ENCODE measurements at places on chromosomes 6 and 20.
A peak's percentile ranks its signal among the peaks of the same experiment; 100 is the strongest.

GRCh38 chr20:2006452-2007361, 12.8 kb upstream of the PDYN start:
- DNase-seq, result no peak

GRCh38 chr6:154715446-154715845, 17.8 kb upstream of the SCAF8 start:
- no peak for DNase-seq

DNA sequence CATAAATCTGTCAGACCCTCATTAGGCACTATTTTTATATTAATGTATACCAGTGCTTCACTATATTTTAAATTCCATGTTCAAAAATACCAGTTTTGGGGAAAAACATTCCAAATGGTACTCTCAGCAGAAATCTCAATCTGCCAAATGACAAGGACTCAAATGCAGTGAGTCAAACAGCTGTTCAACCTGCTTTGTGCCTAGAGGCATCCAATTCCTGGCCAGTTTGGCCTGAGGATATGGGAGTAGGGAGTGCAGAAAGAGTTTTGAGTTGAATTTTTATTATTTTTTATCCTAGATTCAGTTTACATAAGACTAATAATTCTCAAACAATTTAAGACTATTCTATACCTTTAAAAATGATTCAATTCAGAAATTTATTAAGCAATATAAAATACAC, 216.8 kb downstream of the LAMA2 start:
- no peak for DNase-seq

DNA sequence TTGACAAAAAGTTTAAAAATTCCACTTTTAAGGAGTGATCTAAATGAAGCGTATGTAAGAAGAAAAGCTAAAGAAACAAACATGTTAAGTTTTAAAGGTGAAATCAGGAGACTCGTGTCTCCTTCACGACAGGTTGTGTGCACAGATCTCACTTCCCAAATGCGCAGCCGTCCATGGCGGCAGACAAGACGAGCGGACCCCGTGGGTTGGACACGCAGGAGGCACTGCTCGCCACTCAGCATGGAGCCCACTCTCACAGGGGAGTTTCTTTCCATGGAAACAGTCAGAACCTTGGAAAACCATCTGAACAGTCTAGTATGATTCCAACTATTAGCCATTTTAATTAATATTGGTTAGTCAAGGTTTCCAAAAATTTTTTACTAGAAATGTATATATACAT, 48.9 kb downstream of the WDR27 start:
- no peak for DNase-seq

DNA sequence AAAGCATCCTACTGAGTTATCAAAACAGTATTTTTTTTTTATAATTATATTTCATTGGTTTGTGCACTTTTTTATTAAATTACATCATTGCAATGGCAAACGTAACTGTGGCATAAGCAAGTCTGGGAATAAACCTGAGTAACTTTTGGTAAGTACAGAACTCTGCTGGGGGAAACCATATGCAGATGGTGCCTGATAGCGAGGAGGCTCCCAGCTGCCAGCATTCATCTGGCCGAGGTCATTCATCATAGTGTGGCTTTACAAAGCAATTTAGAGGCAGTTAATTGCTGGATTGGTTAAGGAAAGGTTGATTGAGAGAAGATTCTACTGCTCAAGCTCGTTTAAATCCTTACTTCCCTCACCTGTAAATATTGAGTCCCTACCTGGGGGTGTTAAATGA, 52.6 kb downstream of the HECA start:
- no peak for DNase-seq

DNA sequence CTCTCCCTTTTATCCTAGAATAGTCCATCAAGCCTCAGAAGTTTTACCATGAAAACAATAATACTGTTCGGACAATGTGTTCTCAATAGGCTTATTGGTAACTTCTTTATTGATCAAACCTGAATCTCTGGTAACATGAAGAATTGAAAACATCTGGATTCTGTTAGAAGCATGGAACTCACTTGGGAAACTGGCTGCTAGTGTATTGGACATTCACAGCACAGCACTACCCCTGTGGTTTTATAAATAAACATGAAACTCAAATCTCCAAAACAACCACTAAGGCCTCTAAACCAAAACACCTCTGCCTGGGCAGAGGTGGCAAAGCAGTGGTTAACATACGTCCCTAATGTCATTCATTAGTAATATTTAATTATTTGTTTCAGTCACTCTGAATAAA, 157.6 kb upstream of the KCNQ5 start:
- no peak for DNase-seq

DNA sequence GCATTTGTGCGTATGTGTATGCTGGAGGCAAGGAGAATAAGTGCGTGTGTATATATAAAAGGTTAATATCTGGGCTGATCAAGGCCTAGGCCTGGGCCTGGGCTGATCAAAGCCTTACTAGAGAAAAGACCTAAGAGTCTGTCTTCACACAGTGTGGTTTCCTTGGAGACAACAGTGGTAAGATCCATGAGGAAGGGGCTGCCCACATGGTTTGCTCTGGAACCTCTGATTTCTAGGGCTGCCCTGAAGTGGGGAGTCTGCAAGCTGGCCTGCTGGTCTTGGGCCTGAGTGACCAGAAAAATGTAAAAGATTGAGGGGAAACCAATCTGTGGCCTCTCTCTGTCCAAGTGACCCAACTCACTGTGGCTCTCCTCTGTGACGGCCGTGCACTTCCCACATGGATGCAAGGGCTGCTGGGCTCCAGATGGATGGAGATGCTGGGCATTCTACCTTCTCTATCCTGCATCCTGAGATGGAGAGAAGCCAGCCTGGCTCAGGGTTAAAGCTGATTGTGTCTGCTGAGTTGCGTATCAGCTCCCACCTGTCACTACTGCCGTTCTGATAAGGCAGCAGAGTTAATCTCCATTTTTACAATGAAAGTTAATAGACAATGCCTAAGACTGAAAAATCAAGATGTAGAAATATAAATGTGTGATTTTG, 90.3 kb upstream of the NXT1 start:
- DNase-seq, result no peak

DNA sequence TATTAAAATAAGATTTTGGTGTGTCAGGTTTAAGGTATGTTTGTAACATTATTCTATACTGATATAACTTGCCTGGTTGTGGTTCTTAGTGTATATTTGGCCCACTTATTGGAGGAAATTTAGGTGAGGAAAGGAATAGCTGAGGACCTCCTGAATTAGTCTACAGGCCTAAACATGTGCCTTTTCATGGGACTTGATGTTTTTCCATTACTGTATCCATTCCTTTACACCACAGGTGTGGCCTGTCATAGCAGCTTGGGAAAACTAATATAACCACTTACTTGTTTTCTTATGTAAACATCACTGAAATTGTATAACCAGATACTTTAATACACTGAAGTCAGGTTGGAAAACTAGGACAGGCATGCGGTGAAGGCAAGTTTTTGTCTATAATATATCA, 27.6 kb downstream of the BCKDHB start:
- DNase-seq, result no peak

DNA sequence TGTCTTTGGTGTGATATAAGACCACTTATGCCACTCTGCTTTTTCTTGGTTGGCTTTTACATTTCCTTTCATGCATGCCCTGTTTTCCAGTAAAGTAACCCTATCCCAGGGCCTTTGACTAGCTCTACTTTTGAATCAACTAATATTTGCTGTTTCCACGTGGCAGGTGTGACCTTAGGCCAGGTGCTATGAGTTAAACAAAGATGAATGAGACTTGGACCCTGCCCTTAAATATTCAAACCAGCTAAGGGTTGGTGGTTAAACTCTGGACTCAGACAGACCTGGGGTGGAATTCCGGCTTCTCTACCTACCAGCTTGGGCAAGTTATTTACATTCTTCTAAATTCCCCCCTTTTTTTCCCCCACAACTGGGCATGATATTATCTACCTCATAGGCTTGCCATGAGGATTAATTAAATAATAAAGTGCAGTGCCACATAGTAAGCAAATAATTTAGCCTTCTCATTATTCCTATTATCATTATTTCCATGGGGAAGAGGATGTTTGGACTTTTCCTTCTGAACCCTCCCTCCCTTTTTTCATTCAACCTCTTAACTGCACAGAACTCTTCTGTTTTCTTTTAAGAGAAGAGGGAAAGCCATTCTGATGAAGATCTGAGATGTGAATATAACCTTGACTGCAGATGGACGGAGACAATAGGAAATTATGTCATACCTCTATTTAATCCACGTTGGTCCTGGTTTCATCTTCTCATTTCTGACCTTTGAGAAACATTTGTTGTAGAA, 143.6 kb upstream of the TNFAIP3 start:
- no peak for DNase-seq

DNA sequence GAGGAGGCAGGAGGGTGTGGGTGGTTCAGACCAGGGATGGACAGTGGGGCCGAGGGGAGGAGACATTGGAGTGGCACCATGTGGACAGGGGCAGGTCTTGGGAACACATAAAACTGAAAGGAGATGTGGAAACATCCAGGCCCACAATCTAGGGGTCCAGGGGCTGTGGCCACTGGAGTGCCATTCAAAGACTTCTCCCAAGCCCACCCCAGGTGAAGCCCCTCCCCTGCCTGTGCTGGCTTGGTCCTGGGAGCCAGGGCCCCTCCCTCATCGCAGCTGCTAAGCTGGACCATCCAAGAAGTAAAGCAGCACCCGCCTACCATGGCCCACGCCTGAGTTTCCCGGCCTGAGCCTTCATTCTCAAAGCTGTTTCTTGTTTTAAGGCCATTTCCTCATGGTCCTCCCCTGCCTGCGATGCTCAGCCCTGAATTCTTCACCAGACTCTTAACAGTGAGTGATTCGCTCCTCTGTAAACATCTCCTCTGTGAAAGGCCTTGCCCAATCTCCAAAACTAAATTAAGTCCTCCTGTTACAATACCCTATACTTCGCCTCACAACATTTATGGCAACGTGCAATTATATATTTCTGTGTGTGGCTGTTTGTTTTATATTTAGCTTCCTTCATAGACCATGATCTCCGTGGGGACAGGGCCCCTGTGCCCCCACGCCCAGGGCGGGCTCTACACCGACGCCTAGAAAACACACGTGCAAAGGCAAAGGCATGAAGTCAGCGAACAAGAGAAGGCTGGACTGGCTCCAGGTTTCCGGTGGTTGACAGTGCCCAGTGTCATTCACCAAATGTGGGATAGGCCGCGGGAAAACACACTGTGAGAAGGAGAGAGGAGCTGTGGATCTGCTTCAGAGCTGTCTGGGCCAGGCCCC, 267.8 kb downstream of the ERMARD start:
- no peak for DNase-seq

DNA sequence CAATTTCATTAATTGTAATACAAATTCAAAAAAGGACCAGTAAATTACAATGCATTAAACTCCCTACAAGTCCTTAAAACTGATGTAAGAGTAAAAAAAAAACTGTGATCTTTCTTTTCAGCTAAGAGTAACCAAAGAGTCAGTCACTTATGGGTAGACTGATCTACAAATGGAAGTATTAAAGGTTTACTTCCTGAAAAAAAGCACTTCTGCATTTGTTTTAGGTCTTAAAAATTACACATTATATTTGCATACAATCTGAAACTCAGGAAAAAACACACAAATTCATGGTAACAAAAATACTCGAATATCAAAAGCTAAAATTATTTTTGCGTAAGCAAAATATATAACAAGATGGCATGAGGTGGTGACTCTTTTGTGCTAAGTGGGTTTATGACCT, 23.5 kb downstream of the USP49 start:
- no peak for DNase-seq

- no peak for DNase-seq
These were observed 6.7 kb upstream of the ATXN1 start for GRCh38 chr6:16767765-16768476.

GRCh38 chr6:154733626-154734382, 588 bp downstream of the SCAF8 start:
- peak; percentile 79 for DNase-seq

- DNase-seq, result no peak
These were observed 50.4 kb upstream of the MDGA1 start for GRCh38 chr6:37748118-37748517.

DNA sequence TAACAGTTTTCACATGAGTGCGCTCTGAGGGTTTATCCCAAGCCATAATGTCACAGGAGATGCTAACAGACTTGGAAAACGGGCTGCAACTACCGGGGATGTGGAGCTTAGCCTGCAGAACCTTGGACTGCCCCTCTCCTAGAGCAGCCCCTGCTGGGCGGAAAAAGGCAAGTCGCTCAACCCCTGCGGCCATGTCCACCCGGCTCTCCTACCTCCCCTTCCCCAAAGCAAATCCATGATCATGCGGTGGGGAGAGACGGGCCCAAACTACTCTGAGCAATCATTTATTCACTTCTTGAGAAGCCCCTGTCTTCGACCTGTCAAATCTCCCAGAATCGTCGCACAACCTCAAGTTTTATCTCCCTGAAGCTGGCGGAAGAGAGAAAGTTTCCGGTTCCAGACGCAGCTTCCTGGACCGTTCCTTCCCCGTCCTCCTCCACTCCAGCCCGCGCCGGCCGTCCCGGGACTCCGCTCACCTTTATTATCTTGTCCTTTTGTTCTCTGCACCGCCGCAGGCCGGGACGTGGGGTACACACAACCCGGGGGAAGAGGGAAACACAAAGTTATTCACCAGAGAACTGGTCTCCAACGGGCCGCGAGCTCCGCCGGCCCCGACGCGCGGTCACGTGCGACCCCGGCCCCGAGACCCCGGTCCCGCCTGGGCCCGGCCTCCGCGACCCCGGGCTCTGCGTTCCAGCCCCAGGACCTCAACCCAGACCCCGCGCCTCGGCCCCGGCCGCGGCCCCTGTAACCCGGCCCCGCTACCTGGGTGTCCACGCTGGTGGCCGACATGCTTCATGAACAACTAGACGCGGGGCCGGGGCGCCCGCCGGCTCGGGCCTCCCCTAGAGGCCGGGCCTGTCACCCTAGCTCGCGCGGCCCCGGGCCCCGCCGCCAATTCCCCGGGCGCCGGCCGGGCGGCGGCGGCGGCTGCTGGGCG, 560 bp downstream of the YTHDF1 start:
- no peak for DNase-seq

DNA sequence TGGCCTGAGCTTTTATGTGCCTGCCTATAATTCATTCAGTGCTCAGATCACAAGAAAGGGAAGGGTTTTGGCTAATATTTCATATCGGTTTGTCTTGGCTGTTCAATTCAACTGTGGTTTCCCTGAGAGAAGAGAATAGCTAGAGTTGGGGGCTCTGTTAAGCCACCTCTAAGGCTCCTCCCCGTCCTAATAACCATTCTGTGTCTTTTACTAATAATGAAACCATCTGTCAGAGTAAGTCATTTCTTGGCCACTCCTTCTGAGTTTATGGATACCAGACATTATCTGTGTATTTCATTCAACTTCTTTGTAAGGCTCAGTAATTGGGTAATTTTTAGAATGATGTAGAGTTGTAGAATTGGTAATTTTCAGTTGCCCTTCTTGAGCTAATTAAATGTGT, 5.2 kb downstream of the STX11 start:
- DNase-seq, result no peak

GRCh38 chr6:126307849-126308248, 32.1 kb upstream of the CENPW start:
- DNase-seq, result peak; percentile 69

DNA sequence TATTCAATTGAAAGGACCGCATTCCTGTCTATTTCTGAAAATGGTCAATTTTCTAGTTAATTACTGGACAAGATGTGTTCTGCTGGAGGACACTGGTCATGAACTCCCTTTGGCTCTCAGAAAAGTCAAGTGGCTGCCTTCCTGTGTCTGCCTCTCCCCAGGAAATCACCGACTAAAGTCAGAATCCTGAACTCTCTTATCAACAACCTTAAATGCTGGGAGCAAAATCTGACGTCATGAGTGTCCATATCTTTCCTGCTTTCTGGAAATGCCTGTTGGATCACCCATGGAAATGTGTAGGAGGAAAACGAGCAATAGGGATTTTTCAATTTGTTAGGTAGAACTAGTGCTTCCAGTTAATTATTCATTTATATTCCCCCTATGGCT, 53.5 kb upstream of the PLCB1 start:
- DNase-seq, result no peak
